ENCODE measurements at places on chromosomes 5 and 9. TPM values are rescaled to one million over a fixed set of nuclear protein-coding genes. Genes with fewer than 3 reads are reported as not detected.

The ALDH1A1 gene
- total RNA-seq, result 2,886 TPM

The PCDHA3 gene
- total RNA-seq, result 0.13 TPM

The ELOVL7 gene
- total RNA-seq, result 0.51 TPM

The ANKDD1B gene
- 0.51 TPM for total RNA-seq

The MSX2 gene
- 0.13 TPM for total RNA-seq

The CTNND2 gene
- total RNA-seq, result not detected

The FOXD4L4 gene
- total RNA-seq, result 0.13 TPM

The FOXI1 gene
- total RNA-seq, result not detected

The STING1 gene
- total RNA-seq, result 54.0 TPM

The DBH gene
- total RNA-seq, result not detected

The FRRS1L gene
- total RNA-seq, result under 0.01 TPM

The CORO2A gene
- total RNA-seq, result 0.51 TPM

The DRD1 gene
- total RNA-seq, result not detected

The LOX gene
- 52.9 TPM for total RNA-seq

The IFNB1 gene
- total RNA-seq, result not detected

The CRB2 gene
- total RNA-seq, result not detected

The RFX3 gene
- 4.9 TPM for total RNA-seq

The PCDHB2 gene
- 0.39 TPM for total RNA-seq

The SIMC1 gene
- 3.3 TPM for total RNA-seq

The KIF24 gene
- total RNA-seq, result 1.6 TPM

The SLC34A3 gene
- total RNA-seq, result not detected

The ANKRD33B gene
- 2.1 TPM for total RNA-seq

The HMGCS1 gene
- total RNA-seq, result 73.2 TPM

The ADRA1B gene
- total RNA-seq, result under 0.01 TPM

The SLC25A48 gene
- total RNA-seq, result not detected

The SLC36A3 gene
- total RNA-seq, result not detected

The LCN1 gene
- total RNA-seq, result not detected

The PCDHGC5 gene
- 0.51 TPM for total RNA-seq

The CD14 gene
- 10.7 TPM for total RNA-seq

The HAND1 gene
- total RNA-seq, result not detected
